HT1080 (cell line): ENCODE measurements at places on chromosomes 3 and 15. TPM values are rescaled to one million over a fixed set of nuclear protein-coding genes. Genes with fewer than 3 reads are reported as not detected.

Gene CHST13
- total RNA-seq: not detected in 2 replicates

Gene CYP19A1
- total RNA-seq: not detected in 2 replicates

Gene ZBTB47
- 13.0 and 16.4 TPM in 2 replicates for total RNA-seq

Gene HDC
- not detected in 2 replicates for total RNA-seq

Gene GPR149
- not detected in 2 replicates for total RNA-seq

Gene IL5RA
- not detected in 2 replicates for total RNA-seq

Gene ZMYND10
- 1.4 and 2.8 TPM in 2 replicates for total RNA-seq

Gene GOLGA6L7
- total RNA-seq: not detected in 2 replicates

Gene SCAANT1
- total RNA-seq: not detected in 2 replicates

Gene DZIP1L
- 17.7 and 27.4 TPM in 2 replicates for total RNA-seq

Gene IL17RD
- 4.3 and 5.7 TPM in 2 replicates for total RNA-seq

Gene IDH2
- total RNA-seq: 6.9 and 7.7 TPM in 2 replicates

Gene CHRNA5
- 9.0 and 9.2 TPM in 2 replicates for total RNA-seq

Gene DMXL2
- total RNA-seq: 9.6 and 10.7 TPM in 2 replicates

Gene MYZAP
- total RNA-seq: 1.8 and 2.1 TPM in 2 replicates

Gene SEC62
- 36.3 and 42.9 TPM in 2 replicates for total RNA-seq

Gene DAG1
- total RNA-seq: 41.4 and 48.1 TPM in 2 replicates

Gene ABHD10
- 55.4 and 61.5 TPM in 2 replicates for total RNA-seq

Gene TMEM40
- not detected in 2 replicates for total RNA-seq

Gene LCTL
- 14.5 and 14.6 TPM in 2 replicates for total RNA-seq
